Thoracic aorta (tissue), 2 donors: ENCODE measurements at places on chromosomes 2 and 18. TPM values are rescaled to one million over a fixed set of nuclear protein-coding genes. Genes with fewer than 3 reads are reported as not detected.

GRCh38 chr2:74816540-74817303 is 17.2 kb upstream of the HK2 start:
- DNase-seq = no peak
- H3K27ac ChIP-seq = no peak overlapping the region
- no peak overlapping the region for H3K4me3 ChIP-seq
- no peaks in the 10 kb centered on the region for H3K4me1 ChIP-seq
- H3K36me3 ChIP-seq = no peaks in the 10 kb centered on the region

DNA sequence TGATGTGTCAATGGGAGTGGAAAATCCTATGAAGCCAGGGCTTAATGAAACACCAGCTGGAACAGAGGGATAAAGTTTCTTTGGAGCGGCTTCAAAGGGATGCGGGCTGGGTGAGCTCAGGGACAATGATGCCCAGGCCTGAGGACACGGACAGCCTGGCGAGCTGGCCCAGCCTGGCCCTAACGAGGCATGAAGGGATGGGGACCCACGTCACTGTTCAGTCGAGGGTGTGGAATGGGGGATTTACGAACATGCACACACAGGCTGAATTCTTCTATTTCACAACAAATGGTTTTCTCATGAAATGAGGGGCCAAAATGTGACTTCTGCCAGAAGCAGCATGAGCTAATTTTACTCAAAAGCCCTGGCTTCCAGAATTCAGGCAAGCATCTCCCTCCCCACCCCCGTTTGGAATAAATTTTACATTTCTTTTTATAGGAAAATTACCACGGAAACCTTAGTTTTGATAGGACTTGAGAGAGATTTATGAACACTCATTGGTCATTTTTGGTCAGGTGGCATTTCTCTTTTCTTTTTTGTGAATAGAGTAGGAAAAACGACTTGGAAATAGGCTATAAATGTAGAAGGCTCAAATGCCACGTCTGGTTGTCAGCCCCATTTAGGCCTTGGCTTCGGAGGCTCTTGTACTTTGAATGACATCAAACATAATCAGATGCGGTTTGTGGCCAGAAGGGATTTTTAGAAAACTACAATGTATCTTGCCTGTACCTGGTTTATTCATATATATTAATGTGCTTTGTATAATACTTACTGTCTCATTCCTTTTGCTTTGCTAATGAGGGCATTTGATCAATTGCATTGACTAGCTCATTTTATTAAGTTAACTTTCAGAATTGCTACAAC is 893.8 kb upstream of the CELF4 start:
- no peak overlapping the region for H3K4me3 ChIP-seq
- H3K27me3 ChIP-seq = no peaks in the 10 kb centered on the region
- H3K27ac ChIP-seq = no peak overlapping the region
- H3K36me3 ChIP-seq = no peaks in the 10 kb centered on the region
- no peak for DNase-seq

DNA sequence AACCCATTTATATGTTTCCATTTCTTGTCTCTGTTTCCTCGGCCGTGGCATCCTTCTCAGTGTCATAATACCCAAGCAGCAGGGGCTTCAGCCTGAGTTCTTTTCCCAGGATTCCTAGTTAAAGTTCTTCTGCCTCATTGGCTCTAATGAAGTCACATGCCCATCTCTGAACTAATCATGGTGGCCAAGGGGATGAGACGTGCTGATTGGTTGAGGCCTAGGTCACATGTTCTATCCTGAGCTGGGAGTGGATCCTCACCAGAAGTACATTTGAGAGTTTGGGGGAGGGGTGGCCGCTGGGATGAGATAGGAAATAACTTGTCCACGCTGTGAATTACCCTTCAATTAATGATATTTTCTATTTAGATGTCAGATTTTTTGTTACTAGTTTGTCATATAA is 3.8 kb upstream of the UGT1A5 start:
- no peak overlapping the region for H3K4me3 ChIP-seq
- no peaks in the 10 kb centered on the region for H3K4me1 ChIP-seq
- no peak overlapping the region for H3K27ac ChIP-seq

- H3K36me3 ChIP-seq = no peaks in the 10 kb centered on the region
- H3K4me1 ChIP-seq = no peaks in the 10 kb centered on the region
- no peaks in the 10 kb centered on the region for H3K27me3 ChIP-seq
- no peak overlapping the region for H3K27ac ChIP-seq
Observed at GRCh38 chr18:73948497-73948896, 199.1 kb downstream of the FBXO15 start.

- no peaks in the 10 kb centered on the region for H3K27me3 ChIP-seq
- DNase-seq = no peak
- no peak overlapping the region for H3K27ac ChIP-seq
- no peak overlapping the region for H3K4me3 ChIP-seq
- no peaks in the 10 kb centered on the region for H3K4me1 ChIP-seq
Observed at GRCh38 chr2:20107776-20108175, 56.3 kb upstream of the LAPTM4A start.

GRCh38 chr18:57776354-57776753 is 26.8 kb downstream of the ATP8B1 start:
- peak overlapping the region; percentile 77 for H3K27ac ChIP-seq
- DNase-seq = no peak
- H3K27me3 ChIP-seq = no peaks in the 10 kb centered on the region
- H3K4me1 ChIP-seq = peaks cover 83% of the 10 kb centered on the region

- peak within 1 kb of the TSS; percentile 37 for H3K4me3 ChIP-seq
- peaks cover 42% of the 10 kb centered on the region for H3K36me3 ChIP-seq
- H3K27me3 ChIP-seq = no peaks in the 10 kb centered on the region
- H3K4me1 ChIP-seq = peaks cover 13% of the 10 kb centered on the region
- DNase-seq = no peak
Observed at GRCh38 chr2:27441958-27442919, at the start of gene KRTCAP3. KRTCAP3 (plus strand) TSS chr2:27442381; CDS start chr2:27442413, 32 bp downstream.

Gene SERPINB2
- 9.3 TPM for total RNA-seq
